ENCODE measurements at places on chromosomes 4 and X.

GRCh38 chrX:27679281-27679680 lies 89.1 kb downstream of the DCAF8L2 start:
- no peak for DNase-seq

DNA sequence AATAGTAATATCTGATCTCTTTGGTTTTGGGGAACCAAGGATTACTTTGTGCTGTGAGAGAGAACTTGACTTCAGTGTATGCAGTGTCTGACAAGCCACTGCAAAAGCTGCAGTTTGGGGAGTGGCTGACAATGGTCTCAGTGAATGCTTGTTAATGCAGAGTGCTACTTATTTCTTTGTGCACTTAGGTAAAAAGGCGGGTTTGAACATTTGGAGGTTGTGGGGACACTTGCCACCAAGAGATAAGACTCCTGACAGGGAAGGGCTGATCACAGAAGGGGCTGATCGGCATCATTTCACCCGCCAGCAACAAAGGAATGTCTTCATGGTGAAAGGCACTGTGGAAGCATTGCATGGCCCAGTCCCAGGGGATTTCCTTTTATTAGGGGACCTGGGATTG lies 28.6 kb upstream of the USP46 start:
- no peak for DNase-seq

DNA sequence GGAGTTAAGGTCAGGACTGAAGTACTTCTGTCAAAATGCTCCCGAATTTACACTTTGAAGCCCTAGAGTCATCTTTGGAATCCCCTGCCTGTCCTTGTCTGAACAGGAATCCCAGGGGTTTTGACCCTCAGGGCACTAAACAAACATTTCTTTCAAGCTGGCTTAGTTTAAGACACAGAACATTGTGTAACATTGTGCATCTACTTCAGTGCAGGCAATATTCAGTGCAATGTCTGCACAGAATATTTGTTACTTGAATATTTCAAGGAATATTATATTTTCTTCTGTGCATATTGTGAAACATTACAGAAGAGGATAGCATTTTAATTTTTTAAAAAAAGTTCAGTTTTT lies 763.4 kb downstream of the PCDH18 start:
- DNase-seq = no peak

DNA sequence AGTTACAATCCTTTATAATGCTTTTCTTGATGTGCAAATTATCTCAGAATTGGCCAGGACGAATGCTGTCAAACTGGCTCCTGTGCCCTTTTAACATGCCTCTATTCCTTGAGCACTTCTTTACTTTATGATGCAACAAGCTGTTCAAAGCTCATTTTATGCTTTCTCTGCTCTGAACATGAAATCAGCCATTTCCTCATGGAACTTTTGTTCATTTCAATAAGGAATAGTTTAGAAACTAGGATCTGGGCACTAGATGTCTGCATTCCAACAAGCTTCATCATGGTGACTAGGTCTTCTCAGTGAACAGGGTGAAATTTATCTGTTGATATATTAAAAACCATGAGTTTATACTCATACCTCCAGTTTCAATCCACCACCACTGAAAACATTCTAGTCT lies 87.3 kb upstream of the TEX13A start:
- no peak for DNase-seq

- no peak for DNase-seq
Measured at GRCh38 chr4:184401397-184402171, 72.8 kb downstream of the IRF2 start.

DNA sequence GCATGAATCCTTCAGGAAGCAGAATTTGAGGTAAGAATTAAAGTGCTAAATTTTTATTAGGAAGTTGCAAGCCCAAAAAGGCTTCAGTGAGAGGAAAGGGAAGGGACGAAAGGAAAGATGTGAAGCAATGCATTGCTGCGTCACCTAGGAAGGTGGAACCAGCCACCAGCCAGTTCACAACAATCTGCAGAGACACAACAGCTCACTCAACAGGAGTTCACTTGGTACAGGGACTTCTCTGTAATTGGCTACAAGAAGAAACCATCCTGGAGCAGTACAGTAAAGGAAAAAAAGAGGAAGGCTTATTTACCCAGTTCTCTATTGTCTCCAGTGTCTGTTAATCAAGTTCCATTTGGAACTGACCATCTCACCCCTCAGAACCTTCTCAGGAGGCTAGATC lies 157.6 kb downstream of the HNRNPD start:
- DNase-seq = no peak

GRCh38 chr4:152246659-152247058 lies 289.2 kb downstream of the FBXW7 start:
- DNase-seq = no peak

DNA sequence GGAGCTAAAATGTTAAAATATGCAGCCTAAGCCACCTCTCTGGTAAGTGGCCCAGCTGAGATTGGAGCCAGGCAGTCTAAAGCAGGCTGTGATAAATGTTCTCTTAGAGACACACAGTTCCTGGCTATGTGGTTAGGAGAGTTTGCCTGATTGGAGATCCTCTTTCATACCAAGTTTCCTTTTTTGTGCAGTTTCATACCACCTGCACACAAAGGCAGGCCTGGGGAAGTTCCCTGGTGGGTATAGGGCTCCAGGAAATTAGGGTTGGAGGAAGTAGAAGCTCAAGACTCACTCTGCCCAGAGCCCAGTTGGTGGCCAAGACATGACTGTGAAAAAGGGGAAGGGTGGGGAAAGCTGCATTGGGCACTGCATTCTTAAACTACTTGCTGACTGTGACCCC lies 16.9 kb downstream of the CYBB start:
- no peak for DNase-seq

DNA sequence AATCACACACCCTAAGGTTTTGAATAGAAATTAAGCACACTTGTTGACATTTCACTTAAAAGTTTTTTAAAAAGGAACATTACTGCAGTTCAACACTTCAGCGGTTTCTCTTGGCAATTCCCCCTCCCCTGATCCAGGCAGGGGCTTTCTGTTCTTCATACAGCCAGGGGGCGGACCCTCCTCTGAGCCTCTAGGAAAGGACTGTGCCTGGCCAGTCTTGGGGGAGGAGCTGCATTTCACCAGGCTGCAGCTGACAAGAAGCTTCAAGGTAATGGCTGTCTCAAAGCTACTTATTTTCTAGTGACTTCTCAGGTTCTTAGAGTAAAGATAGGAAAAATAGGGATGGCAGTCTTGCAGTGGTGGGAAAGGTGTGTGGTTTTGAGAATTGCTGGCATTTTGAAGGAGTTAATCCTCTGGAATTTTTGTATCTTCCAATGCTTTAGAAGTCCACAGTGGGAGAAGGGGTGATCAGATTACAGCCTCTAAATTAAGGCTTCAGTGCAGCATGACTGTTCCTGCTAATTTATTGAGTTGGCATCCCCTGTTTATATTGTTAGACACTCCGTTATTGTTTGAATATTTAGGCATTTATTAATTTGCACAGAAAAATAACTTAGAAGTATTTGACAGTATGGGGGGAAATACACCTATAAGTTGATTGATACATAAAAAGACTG lies 33.5 kb downstream of the PWWP3B start:
- DNase-seq = no peak

- no peak for DNase-seq
Measured at GRCh38 chrX:109352066-109352588, 129.8 kb downstream of the GUCY2F start.

GRCh38 chr4:86055898-86056297 lies 304.0 kb downstream of the MAPK10 start:
- no peak for DNase-seq

- DNase-seq = no peak
Measured at GRCh38 chrX:70268034-70268433, at the start of gene ARR3. Gene ARR3, plus strand, starts transcription at chrX:70268334. Its CDS starts 1,052 bp downstream, at chrX:70269386.

DNA sequence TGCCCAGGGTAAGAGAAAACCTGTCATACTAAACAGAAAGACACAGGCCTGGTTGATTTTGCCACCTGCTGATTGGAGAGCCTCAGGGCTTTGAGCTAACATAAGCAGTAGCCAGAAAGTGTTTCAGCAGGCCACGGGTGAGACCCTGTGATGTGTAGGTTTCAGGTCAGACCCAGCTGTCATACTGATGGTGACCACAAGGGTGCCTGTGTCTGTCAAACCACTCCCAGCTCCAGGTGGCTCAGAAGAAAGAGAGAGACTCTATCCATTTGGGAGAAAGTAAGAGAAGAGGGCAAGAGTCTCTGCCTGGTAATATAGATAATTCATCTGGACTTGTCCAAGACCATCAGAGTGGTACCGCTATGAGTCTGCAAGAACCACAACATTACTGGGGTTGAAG lies 72.8 kb upstream of the NLRP2B start:
- DNase-seq = no peak

DNA sequence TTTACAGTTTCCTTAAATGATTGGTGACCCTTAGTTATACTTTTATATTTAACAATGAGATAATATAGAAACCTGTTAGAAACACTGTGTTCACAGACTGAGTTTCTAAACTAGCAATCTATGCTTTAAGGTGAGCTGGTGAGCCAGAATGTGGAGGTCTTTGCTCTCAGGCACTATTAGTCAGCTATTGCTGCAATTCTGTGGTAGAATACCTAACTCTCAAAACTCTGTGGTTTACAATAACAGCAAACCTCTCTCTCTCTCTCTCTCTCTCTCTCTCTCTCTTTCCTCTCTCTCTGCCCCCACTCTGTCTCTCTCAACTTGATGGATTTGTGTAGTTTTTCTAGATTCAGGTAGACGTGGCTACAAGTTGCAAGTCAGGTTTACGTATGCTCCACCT lies 17.6 kb upstream of the LCORL start:
- no peak for DNase-seq

DNA sequence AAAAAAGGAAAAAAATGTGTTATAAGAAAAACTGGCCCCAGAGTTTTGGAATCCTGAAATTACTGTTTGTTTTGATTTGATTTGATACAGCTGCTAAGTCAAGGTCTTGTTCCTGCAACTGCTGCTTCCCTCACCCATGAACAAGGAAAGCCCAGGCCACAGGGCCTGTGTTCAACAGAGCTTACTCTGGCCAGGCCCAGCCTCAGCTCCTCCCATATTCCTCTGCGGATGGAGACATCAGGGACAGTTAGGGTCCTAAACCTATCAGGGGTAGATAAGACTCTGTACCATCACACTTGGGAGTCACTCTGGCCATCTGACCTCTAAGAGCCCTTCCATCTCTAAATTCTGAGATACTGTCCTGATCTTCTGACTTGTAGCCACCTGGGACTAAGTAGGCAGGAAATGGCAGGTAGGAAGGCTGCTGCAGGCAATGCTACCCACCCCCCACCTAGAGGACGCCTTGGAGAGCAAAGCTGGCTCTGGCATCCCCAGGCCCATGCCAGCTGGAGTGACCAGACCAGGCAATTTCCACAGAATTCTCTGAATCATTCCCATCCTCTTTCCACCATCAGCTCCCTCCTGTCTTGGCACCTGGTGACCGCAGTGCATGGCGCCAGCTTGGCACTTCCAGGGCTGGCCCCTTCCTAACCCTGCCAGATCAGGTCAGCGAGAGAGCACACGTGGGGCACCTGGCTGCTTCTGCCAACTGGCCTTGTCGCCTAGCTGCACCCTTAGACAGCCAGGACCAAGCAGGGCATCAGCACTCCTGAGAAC lies 58.0 kb upstream of the TMEM33 start:
- DNase-seq = no peak

DNA sequence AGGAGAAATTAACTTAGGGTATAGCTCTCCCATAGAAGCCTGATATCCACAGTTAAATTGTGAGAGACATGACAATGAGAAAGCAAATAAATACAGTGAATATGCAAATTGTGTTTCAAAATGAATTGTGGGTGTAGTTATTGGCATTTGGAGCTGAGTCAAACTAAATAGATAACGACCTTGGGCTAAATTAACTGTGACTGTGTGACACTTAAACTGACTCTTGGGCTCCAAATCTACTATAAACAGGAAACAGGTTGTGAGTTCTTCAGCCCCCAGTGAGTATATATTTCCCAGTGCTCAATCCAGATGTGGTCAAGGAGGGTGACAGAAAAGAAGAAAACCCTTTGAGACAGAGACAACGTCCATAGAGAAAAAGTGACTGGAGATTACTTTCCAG lies 11.3 kb upstream of the MAGEA10 start:
- DNase-seq = no peak

DNA sequence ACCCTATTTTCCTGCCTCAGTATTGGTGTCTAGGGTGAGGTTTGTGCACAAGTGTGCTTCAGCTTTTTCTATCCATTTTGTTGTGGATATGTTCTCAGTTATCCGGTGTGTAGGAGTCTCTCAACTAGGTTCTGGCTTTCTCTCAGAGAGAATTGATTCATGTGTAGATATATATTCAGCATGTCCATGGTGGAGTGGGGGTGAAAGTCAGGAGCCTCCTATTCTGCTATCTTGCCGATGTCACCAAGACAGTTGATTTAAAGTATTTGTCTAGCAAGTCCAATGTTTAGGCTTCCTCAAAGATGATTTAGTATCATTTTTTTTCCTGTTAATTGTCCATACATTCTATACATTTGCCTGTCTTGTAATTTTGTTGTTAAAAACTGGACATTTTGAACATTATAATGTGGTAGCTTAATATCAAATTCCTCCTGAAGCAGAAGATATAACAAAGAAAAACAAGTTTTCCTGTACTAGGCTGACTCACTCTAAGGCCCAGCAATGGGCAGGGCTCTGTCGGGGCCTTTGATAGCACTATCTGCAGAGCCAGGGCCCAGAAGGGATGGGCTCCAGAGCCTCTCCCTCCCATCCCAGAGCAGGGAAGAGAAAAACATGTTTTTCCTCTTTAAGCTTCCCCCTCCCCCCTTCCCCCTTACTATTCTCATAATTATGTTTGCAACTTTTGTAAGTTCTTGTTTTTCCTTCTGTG lies 37.6 kb downstream of the GLUD2 start:
- no peak for DNase-seq

GRCh38 chr4:108144451-108144850 lies 24.3 kb downstream of the LEF1 start:
- DNase-seq = peak; percentile 41

DNA sequence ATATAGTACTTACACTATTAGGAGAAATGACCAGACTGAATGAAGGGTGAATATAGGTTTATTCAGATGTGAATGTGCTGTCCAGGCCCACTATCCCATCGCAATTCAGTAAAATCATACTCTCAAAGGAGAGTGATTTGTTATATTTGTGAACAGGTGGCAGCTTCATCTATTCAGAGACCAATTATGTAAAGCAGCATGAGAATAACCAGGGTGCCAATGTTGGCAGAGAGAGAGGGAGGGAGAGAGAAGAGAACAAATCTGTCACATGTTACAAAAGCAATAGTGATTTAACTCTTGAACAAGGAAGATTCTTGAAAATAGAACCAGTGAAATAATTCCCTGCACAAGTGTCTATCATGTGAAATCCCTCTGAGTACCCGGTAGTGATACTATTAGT lies 38.9 kb upstream of the TLL1 start:
- DNase-seq = no peak

DNA sequence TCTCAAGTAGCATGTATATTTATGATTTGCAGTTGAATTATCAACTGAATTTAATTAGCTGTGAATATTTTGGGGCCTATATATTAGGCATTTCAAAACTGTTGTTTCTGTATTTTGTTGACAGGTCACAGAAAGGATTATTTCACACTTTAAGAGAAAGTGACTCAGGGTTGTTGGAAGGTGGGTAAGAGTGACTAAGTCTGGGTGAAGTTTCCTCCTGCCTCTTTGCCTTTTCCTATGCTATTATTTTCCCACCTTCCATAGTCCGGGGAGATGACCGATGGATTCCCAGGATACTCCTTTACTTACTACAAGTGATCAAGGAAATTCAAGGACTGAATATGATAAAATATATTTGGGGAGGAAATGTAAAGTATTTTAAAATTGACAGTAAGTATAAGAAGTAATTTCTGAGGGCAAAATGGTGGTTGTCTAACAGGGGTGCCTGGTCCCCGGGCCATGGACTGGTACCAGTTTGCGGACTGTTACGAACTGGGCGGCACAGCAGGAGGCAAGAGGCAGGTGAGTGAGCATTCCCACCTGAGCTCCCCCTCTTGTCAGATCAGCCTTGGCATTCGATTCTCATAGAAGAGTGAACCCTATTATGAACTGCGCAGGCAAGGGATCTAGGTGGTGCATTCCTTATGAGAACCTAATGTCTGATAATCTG lies 175.5 kb upstream of the GPRIN3 start:
- no peak for DNase-seq

All from activated T-cell treated with anti-CD3 and anti-CD28 coated beads for 48 hours (primary cell).